ENCODE measurements at places on chromosomes 4 and X. TPM values are rescaled to one million over a fixed set of nuclear protein-coding genes. Genes with fewer than 3 reads are reported as not detected.

SPATA18 gene
- 1.9 TPM for polyA plus RNA-seq

REELD1 gene
- 0.11 TPM for polyA plus RNA-seq

MAGEC3 gene
- polyA plus RNA-seq = 0.53 TPM

GAGE12F gene
- not detected for polyA plus RNA-seq

TGIF2LX gene
- not detected for polyA plus RNA-seq

TXK gene
- polyA plus RNA-seq = 0.48 TPM

DNA sequence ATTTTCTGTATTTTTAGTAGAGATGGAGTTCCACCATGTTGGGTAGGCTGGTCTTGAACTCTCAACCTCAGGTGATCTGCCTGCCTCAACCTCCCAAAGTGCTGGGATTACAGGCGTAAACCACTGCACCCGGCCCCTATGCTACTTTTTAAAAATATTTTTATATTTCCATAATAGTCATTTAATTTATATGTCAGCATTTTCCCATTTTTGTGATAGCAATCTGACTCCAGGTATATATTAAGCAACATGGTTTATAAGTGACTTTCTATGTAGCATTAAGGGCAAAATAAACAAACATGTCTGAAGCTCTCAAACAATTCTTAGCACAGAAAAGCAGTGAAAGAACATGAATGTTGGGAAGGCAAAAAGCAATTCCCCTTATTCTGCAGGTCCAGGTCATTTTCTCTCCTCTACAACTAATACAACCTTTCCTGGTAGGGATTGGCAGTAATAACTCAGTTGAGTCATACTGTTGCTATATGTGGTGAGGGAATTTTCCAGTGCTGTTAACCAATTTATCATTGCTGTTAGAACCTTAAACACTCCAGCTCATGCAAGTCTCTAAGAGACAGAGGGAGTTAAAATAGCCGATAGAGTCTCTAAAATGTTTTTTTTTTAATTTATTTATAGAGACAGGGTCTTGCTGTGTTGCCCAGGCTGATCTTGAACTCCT, 24.0 kb downstream of the SMIM14 start:
- DNase-seq = no peak

DNA sequence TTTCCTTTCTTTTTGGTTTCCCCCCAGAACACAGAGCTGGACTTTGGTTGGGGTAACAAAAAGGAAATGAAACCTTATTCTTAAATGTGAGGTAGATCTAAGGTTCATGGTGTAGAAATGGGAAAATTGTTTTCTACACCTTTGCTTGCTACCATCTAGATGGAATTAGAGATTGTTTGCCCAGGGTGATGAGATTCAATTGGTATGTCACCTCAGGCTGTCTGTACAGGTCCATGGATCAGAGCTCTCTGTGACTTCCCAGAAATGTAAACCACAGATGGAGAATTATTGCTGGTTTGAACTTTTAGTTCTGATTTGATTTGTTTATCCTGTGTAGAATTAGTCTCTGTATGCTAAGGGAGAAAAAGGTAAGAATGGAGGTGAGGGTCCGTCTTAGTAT, 146.7 kb downstream of the PCDH7 start:
- DNase-seq = no peak

DNA sequence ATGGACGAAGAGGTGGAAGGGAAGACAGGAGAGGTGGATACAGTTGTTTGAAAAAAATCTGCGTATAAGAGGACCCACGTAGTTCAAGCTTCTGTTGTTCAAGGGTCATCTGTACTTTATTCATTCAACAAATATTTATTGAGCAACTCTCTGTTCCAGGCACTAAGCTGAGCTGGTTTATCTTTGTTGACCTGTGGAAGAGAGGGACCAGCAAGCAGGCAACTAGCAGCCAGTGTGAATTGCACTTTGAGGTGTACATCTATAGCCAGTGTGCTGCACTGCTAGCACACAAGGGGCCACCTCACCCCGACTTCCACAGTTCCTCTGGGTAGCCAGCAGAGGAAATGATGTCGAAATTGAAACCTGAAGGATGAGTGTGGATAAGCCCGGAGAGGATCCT, 191.4 kb downstream of the SOWAHB start:
- DNase-seq = no peak

DNA sequence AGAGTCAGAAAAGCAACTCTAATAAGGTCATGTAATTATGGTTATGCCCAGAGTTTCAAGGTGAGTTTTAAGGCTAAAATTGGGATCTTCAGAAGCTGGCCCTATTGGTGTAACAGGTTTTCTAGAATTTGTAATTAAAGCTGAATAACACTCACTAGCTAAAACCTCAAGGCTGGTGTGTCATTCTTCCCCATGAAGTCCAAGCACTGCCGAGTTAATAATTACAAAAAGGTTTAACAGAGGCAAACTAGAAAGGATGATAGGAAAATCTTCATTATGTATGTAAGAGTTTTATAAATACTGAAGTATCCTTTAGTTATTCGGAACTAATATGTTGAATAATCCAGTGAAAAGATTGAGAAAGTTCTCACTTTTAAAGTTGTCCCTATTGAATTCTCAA, 34.3 kb downstream of the MXRA5 start:
- DNase-seq = no peak

- no peak for DNase-seq
Observed at GRCh38 chr4:103303011-103303410, 104.9 kb upstream of the CENPE start.

GRCh38 chr4:89009761-89010369, 47.1 kb downstream of the FAM13A start:
- no peak for DNase-seq

DNA sequence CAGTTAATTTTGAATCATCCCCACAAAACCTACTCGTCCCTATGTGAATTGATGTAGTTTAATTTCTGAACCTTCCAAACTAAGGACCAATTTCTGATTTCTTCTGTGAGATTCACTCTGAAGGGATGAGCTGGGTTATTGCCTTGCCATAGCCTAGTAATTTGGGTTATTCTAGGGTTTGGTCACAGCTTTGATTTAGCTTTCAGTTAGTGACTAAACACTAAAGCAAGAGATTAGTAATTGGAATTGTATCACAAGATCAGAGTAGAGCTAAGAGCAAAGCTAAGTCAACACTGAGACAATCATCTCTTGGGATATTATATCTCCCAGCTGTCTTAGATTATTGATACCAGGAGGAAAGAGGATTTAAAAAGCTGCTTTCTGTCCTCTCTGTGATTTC, 588.0 kb downstream of the CCSER1 start:
- DNase-seq = no peak

DNA sequence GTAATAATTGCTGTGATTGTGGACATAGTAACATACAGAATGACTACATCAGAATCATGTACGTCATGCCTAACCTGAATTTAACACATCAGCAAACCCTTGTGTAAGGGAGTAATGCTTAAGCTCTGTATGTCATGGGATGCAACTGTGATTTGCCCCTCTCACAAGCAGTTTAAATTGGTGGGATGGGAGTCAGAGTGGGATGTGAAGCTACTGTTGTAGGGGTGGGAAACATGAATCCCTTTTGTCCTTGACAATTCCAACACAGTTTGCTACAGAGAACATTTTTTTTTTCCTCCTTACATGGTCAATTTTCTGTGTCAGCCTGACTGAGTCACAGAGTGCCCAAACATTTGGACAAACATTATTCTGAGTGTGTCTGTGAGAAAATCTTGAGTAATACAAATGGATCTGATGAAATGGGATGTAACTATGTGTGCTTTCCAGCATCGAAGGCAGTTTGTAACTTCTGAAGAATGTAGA, 392.8 kb downstream of the GPM6A start:
- no peak for DNase-seq

DNA sequence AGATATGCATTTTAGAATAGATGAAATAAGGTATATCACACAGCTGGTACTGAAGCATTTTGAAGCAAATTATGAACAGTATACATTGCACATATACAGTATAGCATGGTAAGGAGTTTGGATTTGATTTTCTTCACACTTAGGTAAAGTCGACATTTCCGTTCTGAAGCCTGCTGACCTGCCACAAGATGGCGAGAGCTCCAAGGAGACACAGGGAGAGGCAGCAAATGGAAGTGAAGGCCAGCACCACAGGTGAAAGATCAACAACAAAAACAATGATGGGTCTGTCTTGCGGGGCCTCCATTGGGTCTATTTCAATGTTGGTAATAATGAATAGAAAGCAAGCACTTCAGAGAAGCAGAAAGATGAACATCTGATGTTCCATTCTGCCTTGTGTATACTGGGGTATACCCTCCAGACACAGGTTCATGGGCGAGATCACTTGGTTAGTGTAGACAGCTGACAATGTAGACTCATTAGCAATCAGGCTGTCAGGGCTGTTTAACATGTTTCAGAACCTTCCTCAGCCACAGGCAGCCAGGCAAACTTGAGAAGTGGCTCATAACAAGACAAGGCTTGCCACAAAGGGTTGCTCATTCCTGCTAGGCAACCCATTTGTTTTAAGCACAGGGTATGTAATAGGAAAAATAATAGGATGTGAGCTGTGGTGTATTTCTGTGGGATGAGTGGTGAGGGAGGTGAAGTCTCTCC, 21.4 kb upstream of the NOX1 start:
- no peak for DNase-seq

- DNase-seq = no peak
Observed at GRCh38 chrX:45046417-45046816, 154.3 kb downstream of the DIPK2B start.

GRCh38 chr4:22802876-22803275, 110.1 kb downstream of the GBA3 start:
- DNase-seq = no peak

- DNase-seq = no peak
Observed at GRCh38 chr4:57190601-57191481, 80.7 kb upstream of the IGFBP7 start.

DNA sequence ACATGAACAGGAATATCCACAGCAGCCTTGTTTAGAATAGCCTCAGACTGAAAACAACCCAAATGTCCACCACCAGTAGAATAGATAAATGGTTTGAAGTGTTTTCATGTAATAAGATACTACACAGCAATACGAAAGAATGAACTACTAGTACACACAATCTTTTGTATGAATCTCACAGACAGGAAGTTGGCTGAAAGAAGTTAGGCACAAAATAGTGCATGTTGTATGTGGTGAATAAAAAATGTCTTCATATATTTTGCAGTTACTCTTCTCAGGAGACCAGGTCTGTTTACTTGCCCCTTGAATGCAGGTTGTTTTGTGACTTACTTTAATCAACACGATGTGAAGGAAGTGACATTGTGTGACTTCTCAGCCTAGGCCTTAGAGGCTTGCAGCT, 75.9 kb upstream of the LEF1 start:
- no peak for DNase-seq

Data from forelimb muscle (tissue), 1 donor.